ENCODE measurements at places on chromosomes 12 and 14.
A peak's percentile ranks its signal among the peaks of the same experiment; 100 is the strongest.

- DNase-seq: no peak
These were observed 118.5 kb upstream of the FRMD6 start for GRCh38 chr14:51533160-51533559.

GRCh38 chr14:104443391-104444158 is 136.0 kb upstream of the C14orf180 start:
- DNase-seq: peak; percentile 67

GRCh38 chr12:54658306-54659264 is 10.4 kb upstream of the DCD start:
- no peak for DNase-seq

DNA sequence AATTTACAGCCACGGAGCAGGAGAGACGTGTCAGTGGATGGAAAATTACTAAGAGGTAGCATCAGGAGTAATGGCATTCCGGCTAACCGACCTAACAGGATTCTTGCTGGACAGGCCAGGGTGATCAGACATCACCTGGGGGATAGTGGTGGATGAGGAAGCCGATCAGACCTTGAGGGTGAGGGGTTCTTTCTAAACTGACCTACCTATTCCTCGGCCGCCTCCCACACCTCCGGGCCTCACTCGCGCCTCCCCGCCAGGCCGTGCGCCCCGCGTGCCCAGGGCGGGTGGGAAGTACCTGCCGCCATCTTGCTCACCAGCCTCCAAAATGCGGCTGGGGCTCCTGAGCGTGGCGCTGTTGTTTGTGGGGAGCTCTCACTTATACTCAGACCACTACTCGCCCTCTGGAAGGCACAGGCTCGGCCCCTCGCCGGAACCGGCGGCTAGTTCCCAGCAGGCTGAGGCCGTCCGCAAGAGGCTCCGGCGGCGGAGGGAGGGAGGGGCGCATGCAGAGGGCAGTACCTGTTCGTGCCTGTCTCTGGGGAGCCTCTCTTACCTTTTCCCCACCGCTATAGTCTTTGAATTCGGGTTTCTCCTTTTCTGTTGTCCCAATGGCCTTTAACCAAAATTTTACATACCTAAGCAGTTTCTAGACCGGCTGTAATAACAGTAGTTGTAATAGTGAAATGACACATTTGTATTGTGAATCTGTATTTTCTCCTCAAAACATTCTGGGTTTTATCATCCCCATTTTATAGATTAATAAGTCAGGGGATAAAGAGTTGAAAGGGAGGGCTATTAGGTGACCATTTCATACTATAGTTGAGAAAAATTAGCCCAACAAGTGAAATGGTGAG is at the start of gene TMPRSS12:
TMPRSS12 (plus strand) TSS at position 290 of the 857 bp plus-strand sequence; CDS start at position 329, 39 bp downstream.
- DNase-seq: peak; percentile 27

DNA sequence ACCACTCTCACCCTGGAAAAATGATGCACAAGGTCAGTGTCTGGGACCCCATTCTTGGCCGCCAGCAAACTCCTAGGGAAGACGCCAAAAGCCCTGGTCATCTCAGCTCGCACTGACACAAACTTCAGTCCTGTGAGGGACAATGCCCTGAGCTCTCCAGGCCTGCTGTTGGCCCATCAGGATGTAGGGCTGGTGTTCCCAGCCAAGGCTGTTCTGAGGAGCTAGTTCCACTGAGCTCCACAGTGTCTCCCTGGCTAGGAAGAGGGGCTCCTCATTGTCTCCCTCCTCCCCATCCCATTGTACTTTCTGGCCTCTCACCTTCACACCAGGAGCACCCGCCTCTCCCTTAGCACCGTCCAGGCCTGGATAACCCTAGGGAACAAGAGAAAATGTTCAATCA is 10.8 kb downstream of the COL2A1 start:
- DNase-seq: no peak

DNA sequence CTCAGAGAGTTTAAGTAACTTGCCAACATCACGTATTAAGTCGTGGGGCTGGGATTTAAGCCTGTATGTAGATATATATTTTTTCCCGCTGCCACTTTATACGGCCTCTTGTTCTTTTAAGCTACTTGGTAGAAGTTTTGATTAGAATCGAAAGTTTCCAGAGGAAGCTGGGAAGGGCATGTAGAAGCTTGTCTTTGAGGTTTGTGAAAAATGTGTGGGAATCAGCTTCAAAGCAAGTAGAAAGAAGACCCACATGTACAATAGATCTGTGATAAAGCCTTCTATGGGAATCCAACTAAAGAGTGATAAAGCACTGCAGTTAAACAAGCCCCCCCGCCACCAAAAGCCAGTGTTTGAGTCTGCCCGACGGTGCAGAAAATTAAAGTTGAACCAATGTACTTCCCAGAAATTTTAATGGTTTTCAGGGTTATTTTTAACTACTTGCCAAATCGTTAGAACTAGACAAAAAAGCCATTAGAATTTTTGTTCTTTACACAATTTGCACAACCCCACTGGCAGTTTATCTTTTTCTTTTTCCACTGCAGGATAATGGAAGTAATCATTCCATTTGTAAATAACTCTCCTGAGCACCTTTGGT is 25.5 kb downstream of the SERPINA11 start:
- no peak for DNase-seq

DNA sequence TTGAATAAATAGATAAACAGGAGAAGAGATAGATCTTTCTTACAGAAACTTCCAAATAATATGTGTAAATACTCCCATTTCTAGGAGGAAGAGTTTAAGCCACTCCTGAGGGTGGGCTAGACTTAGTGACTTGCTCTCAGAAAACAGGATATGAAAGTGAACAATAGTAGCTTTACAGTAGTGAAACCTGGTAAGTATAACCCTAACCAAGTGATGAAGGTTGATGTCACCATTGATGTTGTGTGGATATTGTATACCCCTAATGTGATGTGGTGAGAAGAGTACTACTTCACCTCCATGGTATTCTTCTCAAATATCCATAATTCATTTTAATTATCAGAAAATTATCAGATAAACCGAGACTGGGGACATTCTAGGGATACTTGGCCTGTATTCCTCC is 20.9 kb downstream of the AKAP6 start:
- DNase-seq: no peak

- no peak for DNase-seq
These were observed 24.1 kb upstream of the ADIPOR2 start for GRCh38 chr12:1666685-1667162.

DNA sequence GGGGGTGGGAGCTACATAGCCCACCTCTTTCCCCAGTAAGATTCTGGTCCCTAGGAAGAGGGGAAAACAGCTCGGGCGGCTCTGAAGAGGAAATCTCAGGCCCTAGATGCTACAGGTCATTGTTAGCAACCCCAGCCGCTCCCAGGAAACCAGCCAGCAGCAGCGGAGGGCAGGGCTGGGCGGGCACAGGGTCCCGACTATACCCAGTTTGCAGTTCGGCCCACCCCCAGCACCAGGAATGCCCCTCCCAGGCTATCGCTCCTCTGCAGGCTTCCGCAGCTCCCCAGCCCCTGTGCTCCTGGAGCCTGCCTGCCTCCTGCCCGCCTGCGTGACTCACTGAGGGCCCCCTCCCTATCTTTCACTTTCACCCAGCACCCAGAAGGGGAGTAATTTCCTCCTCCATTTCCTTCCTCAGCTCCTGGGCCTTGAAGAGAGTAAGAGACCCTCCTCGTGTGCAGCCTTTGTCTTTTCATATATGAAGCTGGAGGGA is 27.2 kb upstream of the PNMA1 start:
- no peak for DNase-seq

GRCh38 chr12:57741844-57742738 is 2.7 kb upstream of the TSPAN31 start:
- DNase-seq: no peak

DNA sequence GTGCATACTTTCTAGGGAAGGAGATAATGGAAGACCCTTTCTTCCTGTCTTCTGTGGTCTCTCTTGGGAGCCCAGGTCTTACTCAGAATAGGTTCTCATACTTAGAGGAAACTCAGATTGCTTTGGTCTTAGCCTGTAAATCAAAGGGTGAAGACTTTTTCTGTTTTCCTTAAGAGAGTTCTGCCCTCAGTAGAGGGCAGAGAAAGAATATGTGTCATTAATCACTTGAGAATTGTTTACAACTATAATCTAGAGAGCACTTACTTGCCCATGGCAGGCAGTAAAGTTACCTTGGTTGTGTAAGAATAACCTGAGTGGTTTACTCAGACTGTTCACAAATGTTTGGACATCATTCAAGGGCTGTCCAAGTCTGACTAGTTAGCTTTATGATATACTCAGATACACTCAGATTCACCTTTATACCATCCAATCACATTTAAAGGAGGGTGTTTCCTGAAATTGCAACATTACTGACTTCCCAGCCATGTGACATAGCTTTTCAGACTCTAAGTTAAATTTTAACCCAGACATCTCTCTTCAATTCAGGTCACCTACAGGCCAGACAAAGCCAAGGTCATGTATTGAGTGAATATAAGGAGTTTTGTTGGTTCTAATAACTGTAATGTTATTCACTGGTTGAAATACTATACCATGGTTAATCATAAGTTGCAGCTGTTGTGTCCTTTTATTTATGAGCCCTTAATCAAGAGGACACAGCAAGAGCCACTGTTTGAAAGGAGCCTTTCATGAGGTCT is 372.2 kb downstream of the RAD51B start:
- no peak for DNase-seq

GRCh38 chr12:93689076-93689834 is 12.1 kb downstream of the CRADD start:
- peak; percentile 31 for DNase-seq

- DNase-seq: no peak
These were observed 40.8 kb upstream of the SLC38A2 start for GRCh38 chr12:46413368-46413767.
